ENCODE measurements at places on chromosomes 13 and 19.

DNA sequence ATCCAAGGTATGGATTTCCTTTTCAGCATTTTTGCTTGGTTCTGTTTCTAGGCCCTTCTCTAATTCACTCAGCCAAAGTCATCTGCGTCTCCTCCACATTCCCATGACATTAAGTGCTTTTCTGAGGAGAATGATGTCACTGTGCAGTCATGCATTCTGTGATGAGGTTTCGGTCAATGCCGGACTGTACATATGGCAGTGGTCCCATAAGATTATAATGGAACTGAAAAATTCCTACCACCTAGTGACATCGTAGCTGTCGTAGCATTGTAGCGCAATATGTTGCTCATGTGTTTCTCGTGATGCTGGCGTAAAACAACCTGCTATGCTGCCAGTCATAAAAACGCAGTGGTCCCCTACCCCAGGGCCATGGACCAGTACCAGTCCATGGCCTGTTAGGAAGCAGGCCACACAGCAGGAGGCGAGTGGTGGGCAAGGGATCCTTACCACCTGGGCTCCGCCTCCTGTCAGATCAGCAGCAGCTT lies 63.4 kb upstream of the TNFRSF19 start:
- DNase-seq: no peak

- DNase-seq: no peak
Observed at GRCh38 chr13:24134231-24134630, 26.3 kb upstream of the SPATA13 start.

DNA sequence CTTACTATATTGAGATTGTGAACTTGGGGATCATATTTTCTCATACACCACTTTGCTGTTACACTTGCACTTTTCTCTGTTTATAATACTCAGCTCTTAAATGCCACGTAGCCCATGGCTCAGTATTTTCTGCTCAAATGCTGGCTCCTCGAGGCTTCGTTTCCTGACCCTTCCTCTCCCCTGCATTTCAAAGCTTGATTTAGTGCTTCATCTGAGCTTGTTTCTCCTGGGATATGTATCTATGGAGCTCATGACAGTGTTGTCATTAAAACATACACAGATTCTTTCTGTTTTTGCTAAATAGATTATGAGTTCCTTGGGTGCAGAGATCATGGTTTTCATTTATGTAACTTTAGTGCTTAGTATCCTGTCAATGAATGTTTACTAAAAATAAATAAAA lies 11.4 kb downstream of the CSNK1A1L start:
- DNase-seq: no peak

DNA sequence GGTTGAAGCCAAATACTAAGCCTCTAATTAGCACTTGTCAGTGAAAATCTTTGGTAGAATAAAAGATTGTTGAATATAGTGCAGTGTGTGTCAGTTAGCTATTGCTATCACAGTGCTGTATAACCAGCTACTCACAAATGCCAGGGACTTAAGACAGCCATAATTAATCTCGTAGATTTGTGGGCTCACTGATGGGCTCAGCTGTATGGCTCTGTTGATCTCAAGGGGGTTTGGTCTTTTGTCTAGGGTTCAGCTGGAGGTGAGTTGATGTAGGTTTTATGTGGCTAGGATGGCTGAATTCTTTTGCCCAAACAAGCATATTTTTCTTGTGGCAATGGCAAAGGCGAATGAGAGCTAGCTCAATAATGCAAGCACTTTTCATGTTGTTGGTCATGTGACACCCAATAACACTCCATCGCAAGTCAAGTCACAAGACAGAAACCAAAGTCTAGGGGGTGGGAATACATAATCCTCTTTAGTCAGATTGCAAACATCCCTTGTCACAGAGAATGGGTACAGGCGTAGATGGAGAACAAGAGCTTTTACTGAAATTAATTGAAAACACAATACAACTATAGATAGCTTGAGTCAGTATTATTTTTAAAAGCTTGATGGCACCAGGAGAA lies 121.7 kb upstream of the EDNRB start:
- DNase-seq: no peak

DNA sequence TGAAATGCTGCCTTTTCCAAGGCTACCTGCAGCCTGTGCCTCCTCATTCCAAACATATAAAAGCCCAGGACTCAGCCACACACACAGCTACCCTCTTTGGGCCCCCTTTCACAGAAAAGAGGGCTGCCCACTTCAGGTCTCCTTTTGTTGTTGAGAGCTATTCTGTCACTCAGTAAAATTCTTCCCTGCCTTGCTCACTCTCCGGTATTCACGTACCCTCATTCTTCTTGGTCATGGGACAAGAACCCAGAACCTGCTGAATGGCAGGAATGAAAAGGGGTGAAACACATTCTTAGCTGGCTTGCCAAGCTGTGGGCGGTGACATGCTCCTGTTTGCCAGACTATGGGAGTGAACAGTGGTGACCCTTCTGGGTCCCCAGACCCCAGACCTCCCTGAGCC lies 338.0 kb upstream of the ATXN8OS start:
- DNase-seq: no peak

- DNase-seq: no peak
Observed at GRCh38 chr13:106468207-106468606, 67.3 kb downstream of the EFNB2 start.

GRCh38 chr19:12379732-12380443 lies 14.4 kb upstream of the ZNF442 start:
- DNase-seq: no peak
